ENCODE measurements at places on chromosomes 12 and 14.

GRCh38 chr14:81324011-81324410 lies 76.1 kb downstream of the STON2 start:
- DNase-seq, result no peak

GRCh38 chr12:101743242-101743641 lies 4.0 kb upstream of the SYCP3 start:
- DNase-seq, result no peak

DNA sequence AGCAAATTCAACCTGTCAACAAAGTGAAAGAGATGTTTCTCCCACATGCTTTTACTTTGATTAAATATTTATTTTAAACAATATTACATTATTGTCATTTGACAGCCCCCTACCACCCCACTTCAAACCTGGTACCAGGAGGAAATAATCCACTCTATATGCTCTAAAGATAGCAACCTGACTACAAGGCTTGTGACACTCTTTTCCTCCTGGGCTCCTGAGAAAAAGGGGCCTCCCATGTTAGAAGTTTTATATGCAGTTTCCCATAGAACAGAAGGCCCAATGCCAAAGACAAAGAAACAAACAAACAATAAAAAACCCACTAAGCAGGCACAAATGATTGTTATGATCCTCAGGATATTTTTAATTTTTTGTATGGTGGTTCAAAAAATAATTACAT lies 73.6 kb downstream of the RPS29 start:
- DNase-seq, result no peak

DNA sequence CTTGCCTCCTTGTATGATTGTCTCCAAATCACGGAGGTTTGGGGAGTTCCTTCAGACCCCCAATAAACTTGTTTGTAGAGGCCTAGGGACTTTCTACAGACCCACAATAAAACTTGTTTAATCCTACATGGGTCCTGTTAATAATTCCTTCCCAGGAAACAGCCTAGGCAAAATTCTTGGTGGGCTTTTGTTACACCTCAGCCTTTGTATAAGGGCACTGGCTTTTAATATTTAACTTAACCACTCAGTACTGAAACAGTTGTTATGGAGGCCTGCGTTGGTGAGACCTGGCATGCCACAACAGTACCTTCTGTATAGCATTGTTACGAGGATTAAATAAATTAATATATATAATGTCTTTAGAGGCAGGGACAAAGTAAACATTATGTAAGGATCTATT lies 32.7 kb upstream of the FAR2 start:
- DNase-seq, result no peak

DNA sequence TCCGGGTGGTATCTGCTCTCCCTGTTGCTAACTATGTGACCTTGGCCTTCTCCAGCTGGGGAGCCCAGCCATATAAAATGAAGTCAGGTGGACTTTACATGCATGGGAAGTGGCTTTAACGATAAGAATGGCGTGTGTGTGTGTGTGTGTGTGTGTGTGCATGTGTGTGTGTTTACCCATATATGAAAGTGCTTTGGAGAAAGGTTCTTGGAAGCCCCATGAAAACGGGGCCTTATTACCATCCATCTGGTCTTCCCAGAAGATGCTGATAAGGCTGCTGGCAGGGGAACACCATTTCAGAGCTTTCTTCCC lies 94.8 kb downstream of the LRRC74A start:
- no peak for DNase-seq

- DNase-seq, result no peak
These were observed 242.2 kb downstream of the MSRB3 start for GRCh38 chr12:65520658-65521057.

DNA sequence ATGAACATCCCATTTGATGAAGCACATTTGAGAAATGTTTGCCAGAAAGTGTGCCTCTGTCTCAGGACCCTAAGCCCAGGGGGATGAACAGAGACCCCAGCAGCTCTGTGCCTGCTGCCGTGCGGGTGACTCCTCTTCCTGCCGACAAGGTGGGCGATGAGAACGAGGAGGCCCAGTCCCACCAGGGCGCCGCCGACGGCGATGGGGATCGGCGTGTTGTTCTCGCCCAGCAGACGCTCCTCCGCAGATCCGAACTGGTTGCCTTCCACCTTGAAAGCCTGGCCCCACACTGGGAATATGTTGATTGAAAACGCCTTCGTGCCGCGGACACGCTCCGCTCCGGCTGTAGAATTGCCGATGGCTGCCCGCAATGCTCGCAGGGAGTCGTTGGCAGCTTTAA lies 44.1 kb downstream of the LRTM2 start:
- no peak for DNase-seq

DNA sequence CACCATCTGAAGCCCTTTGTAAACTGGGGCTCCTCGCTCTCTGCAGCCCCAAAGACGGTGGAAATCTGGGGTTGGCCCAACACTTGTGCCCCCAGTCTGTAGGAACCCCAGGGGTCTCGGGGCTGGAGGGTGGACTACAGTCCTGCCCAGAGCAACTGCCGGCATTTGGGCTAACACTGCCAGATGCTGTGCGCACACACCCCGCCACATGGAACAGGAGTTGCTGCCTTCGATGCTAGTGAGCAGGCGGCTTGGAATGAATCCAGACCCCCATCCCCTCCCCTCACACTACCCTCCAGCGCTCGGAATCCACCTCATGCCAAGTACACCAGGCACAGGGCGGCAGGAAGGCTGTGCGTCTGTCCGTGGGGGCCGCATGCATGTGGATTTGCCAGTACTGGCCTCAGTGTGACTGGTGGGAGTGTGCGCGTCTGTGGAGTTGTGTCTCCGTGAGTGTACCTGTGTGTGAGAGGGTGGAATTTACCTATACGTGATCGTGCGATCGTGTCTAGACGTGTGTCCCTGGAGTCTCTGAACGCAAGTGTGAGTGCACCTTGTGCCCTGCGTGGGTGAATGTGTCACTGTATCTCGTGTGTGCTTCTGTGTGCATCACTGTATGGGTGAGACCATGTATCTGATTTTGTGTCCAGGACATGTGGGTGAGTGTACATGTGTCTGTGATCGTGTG lies 5.1 kb downstream of the LHX5 start:
- DNase-seq, result no peak

DNA sequence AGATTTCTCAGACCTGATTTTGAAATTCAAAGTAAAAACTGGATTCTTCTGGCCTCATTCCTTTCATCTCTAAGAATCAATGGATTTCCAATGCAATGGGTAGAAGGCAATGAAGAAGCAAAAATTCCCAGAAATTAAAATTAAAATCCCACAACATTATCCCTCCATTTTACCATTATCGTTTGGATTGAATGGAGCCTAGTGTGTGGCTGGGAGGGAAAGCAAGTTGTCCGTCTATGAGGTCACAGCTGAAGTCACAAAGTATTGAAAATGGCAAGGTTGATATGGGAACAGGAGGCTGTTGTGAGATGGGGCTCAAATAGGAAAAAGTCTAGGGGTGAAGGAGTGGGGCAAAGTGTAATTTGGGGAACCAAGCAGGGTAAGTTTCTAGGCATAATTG lies at the start of gene C12orf54:
TSS of gene C12orf54 (plus strand) at position 301 of the 400 bp plus-strand sequence. CDS start 799 bp downstream, outside the sequence.
- no peak for DNase-seq

- no peak for DNase-seq
These were observed at the start of gene ASPG for GRCh38 chr14:104085032-104085888. ASPG (plus strand) TSS chr14:104085700; CDS start chr14:104085771, 71 bp downstream.

All from cortex of kidney (tissue), 1 donor.